ENCODE measurements at places on chromosomes 6 and 20. TPM values are rescaled to one million over a fixed set of nuclear protein-coding genes. Genes with fewer than 3 reads are reported as not detected.

GRCh38 chr6:36738108-36738507 lies 40.5 kb downstream of the RAB44 start:
- DNase-seq: no peak

- DNase-seq: no peak
Observed at GRCh38 chr6:28205879-28206278, 19.2 kb upstream of the ZSCAN9 start.

GRCh38 chr6:36604090-36605060 lies 10.2 kb downstream of the SRSF3 start:
- no peak for DNase-seq

GRCh38 chr6:144989319-144990107 lies 704.4 kb downstream of the UTRN start:
- no peak for DNase-seq

DNA sequence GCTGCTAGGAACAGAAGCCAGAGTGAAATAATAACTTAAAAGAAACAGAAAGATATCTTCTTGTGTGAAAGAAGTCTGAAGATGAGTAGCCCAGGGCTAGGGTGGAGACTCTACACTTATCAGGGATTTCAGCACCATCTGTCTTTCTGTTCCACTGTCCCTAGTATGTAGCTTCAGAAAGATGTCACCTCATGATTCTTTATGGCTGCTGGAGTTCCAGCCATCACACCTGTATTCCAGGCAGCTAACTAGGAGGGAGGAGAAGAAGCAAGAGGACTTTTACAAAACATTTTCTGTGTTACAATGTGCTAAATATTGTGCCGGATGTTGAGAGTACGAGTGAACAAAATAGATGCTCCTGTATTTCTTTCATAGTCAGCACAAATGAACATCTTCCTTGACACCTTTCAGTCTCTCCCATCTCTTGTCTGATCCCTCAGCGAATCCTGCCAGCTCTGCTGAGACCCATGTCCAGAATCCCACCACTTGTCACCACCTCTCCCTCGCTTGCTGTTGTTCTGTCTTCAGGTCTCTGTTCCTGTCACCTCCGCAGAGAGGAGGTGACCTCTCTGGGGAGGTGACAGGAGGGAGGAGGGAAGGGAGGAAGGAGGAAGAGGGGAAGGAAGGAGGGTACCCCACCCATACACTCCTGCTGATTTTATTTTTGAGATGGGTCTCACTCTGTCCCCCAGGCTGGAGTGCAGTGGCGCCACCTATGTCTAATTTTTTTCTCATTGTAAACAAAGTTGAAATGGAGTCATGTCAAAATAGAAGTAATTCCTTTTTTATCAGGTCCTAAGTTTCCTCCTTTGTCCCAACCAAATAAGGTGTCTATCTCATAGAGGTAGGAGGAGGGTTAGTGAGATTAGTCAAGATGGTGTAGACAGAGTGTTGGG lies 188.9 kb downstream of the TFAP2C start:
- no peak for DNase-seq

TTK gene
- 5.7 TPM for total RNA-seq

All from left colon (tissue), 2 donors.